ENCODE measurements at places on chromosomes 5 and 9.
A peak's percentile ranks its signal among the peaks of the same experiment; 100 is the strongest.

- no peak for DNase-seq
These were observed 12.5 kb downstream of the ZNF366 start for GRCh38 chr5:72494623-72495124.

- no peak for DNase-seq
These were observed 33.7 kb downstream of the MCTP1 start for GRCh38 chr5:95251185-95251584.

DNA sequence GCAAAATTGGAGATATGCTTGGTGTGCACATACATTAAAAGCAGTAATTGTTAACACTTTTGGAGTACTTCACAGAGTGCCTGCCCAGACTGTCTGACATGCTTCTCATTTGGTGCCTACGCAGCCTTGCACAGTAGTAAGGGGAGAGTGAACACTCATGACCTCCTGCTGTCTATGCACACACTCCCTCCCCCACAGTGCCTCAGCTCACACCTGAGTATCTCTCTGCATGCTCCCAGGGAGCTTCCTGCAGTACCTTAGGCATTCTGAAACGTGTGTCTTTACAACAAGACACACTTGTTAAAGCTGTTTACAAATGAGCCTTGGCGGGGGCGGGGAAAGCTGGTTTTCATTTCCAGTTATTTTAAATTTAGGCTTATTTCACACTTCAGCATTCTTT is 18.0 kb downstream of the MAP3K1 start:
- DNase-seq = no peak

DNA sequence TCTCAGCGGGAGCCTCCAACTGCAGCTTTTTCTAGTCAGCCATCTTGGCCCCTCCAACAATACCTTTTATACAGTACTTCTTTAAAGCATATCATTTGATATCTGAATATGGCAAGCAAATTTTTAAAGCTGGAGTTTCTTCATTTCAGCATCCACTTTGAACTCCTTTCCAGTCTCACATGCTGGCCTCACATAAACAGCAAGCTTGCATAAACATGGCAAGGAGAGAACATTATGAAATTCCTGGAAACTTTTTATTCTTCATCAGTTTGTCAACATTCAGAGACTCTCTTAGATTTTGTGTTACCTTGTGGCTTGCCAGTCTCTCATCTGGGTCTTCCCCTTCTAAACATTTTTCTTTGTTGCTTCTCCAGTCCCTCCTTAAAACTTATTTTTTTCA is 745.3 kb downstream of the NR2F1-AS1 start:
- no peak for DNase-seq

DNA sequence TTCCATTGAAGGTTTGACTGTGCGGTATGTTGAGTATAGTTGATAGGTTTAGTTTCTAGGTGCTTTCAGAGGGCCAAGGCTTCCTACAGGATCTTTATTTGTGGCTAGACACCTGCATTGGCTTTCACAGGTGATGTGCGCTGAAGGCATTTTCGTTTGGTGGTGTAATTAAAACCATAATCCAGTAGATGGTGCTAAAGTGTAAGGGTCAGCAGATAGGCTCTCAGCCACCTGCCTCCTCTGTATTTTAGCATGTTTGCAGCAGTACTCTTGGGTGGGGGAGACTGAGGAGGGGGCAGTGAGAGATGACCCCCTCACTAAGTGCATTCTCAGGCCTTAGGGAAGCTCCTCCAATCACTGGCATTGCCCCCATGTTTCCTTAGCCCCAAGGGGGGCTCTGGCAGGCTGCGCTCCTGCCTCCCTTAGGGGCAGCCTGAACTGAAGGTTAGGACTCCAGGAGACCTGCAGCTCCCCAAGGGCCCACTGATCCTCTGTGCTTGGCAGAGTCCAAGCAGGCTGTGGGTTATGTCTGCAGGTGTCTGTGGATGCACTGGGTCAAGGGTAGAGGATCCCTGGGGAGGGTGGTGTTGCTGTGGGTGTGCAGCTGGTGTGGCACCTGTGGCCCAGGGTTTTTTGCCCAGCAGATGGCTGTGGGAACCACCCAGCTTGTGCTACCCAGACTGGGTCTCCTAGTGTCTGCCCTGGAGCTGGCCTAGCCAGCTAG is 23.4 kb downstream of the CDK20 start:
- DNase-seq = no peak

GRCh38 chr9:113511856-113512761 is 48.6 kb downstream of the RGS3 start:
- no peak for DNase-seq

- peak; percentile 2 for DNase-seq
These were observed 28.4 kb upstream of the SSBP2 start for GRCh38 chr5:81779125-81779915.

- no peak for DNase-seq
These were observed 122.8 kb downstream of the TMEM161B start for GRCh38 chr5:88145611-88146467.

DNA sequence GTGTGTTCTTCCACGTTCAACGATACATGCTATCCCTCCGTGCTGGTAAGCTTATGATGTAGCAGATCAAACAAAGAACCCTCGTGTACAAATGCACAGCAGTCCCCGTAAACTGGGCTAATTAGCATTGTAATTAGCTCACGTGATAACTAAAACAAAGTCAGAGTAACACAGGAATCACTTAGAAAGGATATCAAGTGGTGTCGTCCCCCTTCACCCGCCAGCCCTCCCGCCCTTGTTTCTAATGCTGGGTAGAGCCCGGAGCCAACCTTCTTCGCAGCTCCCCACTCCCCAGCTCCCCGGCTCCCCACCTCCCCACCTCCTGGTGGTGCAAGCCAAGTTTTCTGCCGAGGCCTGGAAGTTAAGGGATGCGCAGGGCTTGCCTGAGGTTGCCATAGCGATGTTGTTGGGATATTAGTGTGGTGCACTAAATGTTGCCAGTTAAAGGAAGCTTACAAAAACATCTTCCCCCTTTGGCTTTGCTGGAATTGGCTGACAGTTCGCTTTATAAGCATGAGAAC is 357.9 kb upstream of the CCNH start:
- DNase-seq = no peak

GRCh38 chr5:177576169-177576568 is 15.8 kb upstream of the TMED9 start:
- no peak for DNase-seq

- no peak for DNase-seq
These were observed 17.2 kb downstream of the SLC1A1 start for GRCh38 chr9:4507306-4508130.

- DNase-seq = no peak
These were observed 98.5 kb downstream of the APBA1 start for GRCh38 chr9:69573651-69574050.

- DNase-seq = no peak
These were observed 162.2 kb downstream of the OLFM1 start for GRCh38 chr9:135249711-135250110.

DNA sequence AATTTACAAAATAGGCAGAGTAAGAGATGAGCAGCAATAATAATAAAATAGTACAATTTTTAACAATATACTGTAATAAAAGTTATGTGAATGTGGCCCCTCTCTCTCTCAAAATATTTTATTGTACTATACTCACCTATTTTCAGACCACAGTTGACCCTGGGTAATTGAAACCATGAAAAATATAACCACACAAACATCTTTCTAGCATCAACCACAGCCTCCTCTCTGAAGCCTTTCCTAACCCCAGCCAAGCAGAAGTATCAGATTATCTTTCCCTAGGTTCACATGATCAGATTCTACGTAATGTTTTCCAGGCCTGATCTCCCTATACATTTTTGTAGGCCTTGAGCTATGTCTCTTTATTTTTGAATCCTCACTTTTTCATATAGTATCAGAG is 35.2 kb downstream of the DNAH5 start:
- no peak for DNase-seq

DNA sequence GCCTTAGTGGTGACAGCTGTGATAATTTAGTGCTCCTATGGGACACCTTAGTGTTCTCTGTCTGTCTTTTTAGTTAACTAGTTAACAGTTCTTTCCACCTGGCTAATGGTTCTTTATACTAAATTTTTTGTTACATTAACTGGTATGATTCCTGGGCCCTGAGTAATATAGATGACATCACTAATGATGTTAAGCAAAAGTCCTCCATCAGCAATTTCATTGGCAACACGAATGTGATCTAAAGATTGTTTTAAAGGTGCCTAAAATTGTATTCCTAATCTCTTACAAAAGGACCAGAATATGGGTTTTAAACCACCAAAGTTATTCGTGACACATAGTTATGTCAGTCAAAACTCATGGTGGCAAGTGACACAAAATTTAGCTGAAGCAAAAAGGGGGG is 235.3 kb downstream of the TENT4A start:
- DNase-seq = no peak

GRCh38 chr5:15904899-15905830 is 274.4 kb downstream of the MARCHF11 start:
- no peak for DNase-seq

GRCh38 chr9:107363516-107364152 is 80.6 kb downstream of the RAD23B start:
- DNase-seq = no peak

DNA sequence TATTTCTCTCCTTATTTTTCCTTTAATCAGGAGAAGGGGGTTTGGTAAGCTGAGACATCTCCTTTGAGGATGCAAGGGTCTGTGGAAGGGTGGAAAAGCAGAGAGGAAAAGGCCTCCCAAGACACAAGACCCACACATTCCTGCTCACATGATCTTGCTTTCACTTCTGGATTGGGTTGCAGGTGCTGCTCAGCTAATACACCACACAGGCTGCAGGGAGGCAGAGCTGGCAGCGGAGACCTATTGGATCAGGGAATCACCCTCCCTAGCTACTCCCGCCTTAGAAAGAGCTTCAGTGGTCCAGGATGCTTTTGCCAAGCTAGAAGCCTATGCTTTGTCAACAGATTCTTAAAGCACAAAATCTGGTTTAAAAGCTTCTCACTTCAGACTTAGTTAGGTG is 87.6 kb upstream of the IL33 start:
- no peak for DNase-seq

DNA sequence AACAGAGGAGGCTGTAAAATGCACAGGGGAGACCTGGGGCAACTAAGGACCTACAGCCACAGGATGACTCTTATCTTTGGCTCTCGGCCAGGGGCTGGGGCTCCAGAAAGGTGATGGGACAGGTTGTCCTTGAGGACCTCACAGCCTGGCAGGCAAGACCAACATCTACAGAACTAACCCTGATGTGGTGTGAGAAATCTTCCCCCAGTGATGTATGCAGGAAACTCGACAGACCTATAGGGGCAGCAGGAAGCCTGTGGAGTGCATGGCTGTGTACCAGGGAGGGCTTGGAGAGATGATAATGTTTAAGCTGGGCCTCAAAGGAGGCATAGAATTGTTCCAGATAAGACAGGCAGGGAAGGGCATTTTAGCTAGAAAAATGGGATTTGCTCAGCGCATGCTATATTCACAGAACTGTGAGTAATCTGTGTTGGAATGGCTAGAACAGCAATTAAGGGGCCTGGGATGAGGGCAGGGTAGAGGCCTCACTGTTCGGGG is 68.5 kb upstream of the SLC25A51 start:
- no peak for DNase-seq

GRCh38 chr9:92496396-92497176 is 14.3 kb upstream of the ASPN start:
- DNase-seq = no peak

GRCh38 chr9:120724757-120725400 is 10.6 kb upstream of the MEGF9 start:
- no peak for DNase-seq

DNA sequence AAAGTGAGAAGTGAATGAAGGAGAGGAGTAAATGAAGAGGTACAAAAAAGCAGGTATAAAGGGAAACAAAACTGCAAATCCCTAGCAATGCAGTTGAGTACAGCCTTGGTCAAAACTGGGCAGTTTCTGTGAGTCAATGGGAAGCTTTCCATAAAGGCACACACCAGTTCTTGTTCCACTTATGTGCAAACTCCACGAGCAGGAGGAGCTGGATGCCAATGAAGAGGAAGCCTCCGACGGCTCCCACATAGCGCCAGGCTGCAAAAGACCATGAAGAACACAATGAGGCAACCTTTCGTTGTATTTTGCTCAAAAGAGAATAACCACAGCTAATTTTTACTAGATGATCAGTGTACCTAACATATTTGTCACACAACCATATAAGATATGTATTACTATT is 81.1 kb downstream of the SERINC5 start:
- no peak for DNase-seq

GRCh38 chr5:167940911-167941310 is 350.5 kb upstream of the WWC1 start:
- DNase-seq = no peak

- DNase-seq = no peak
These were observed 18.6 kb downstream of the JAKMIP2 start for GRCh38 chr5:147763791-147764525.

GRCh38 chr9:81077572-81077971 is 611.8 kb downstream of the TLE1 start:
- DNase-seq = no peak

GRCh38 chr5:34555699-34556508 is 100.2 kb upstream of the RAI14 start:
- no peak for DNase-seq

GRCh38 chr9:81664638-81665222 is 24.6 kb downstream of the TLE1 start:
- DNase-seq = no peak

DNA sequence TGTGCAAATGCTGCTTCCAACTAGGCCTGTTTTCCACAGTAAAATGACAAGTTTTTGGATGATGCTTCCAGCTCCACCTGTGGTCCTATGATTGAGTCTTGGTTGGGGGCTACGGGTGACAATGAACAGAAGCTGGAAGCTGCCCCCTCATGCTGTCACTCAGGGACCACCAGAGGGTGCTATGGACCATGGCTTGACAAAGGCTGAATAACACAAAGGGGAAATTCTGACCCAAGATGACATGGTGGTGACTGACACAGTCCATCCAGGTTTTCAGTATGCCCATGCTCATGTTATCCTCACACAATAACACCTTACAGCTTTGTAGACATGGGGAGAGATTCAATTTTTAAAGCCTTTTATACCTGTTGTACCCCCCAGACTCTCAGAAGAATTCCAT is 23.9 kb upstream of the SAP30L start:
- DNase-seq = no peak

DNA sequence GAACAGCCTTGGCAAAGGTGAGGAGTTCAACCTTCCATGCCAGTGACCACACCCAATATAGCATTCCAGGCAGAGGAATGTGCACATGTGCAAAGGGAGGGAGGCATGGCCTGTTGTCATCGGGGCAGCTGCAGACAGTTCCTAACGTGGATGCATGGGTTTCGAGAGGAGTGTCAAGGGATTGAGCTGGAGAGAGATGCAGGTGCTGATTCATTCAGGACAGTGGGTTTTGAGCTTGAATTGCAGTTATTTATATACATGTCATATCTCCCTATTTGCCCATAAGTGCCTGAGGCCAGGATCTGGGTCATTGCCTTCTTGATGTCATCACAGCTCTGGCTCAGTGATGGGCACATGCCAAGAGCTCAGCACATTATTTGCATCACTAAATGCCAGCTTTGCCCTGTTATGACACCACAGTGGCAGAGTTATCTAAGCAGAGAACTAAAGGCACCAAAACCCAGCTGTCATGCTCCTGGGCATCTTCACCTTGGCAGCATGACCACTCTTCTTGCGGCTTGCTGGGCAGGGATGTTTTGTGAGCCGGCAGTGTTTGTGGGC is 278.0 kb downstream of the NTRK2 start:
- no peak for DNase-seq

GRCh38 chr9:652914-653313 is 188.6 kb upstream of the DMRT1 start:
- DNase-seq = peak; percentile 7

All from GF-D8 (cell line).